ENCODE measurements at places on chromosomes 3 and 15. TPM values are rescaled to one million over a fixed set of nuclear protein-coding genes. Genes with fewer than 3 reads are reported as not detected.

DNA sequence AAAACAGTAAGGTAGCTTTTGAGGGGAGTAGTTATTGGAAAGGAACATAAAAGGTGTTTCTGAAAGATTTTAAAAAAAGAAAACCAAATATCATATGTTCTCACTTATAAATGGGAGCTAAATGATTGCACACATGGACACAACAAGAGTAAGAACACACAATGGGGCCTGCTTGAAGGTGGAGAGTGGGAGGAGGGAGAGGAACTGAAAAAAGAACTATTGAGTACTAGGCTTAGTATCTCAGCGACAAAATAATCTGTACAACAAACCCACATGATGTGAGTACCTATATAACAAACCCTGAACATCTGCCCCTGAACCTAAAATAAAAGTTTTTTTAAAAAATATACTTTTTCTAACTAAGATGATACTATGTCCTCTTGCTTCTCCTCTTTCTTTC, 138.3 kb downstream of the CGGBP1 start:
- DNase-seq, result no peak

DPH3 gene
- total RNA-seq, result 18.2 TPM

AGBL1 gene
- not detected for total RNA-seq

SLC2A2 gene
- not detected for total RNA-seq

- DNase-seq, result peak; percentile 31
These were observed 461.9 kb downstream of the FOXP1 start for GRCh38 chr3:71121429-71122167.
